Posterior vena cava (tissue), 2 donors: ENCODE measurements at places on chromosomes 7 and 10. TPM values are rescaled to one million over a fixed set of nuclear protein-coding genes. Genes with fewer than 3 reads are reported as not detected.

GRCh38 chr7:151999424-152000090 is 25.9 kb upstream of the GALNT11 start:
- no peak for DNase-seq

GRCh38 chr10:117363028-117363427 is 12.2 kb downstream of the PDZD8 start:
- no peak for DNase-seq

DNA sequence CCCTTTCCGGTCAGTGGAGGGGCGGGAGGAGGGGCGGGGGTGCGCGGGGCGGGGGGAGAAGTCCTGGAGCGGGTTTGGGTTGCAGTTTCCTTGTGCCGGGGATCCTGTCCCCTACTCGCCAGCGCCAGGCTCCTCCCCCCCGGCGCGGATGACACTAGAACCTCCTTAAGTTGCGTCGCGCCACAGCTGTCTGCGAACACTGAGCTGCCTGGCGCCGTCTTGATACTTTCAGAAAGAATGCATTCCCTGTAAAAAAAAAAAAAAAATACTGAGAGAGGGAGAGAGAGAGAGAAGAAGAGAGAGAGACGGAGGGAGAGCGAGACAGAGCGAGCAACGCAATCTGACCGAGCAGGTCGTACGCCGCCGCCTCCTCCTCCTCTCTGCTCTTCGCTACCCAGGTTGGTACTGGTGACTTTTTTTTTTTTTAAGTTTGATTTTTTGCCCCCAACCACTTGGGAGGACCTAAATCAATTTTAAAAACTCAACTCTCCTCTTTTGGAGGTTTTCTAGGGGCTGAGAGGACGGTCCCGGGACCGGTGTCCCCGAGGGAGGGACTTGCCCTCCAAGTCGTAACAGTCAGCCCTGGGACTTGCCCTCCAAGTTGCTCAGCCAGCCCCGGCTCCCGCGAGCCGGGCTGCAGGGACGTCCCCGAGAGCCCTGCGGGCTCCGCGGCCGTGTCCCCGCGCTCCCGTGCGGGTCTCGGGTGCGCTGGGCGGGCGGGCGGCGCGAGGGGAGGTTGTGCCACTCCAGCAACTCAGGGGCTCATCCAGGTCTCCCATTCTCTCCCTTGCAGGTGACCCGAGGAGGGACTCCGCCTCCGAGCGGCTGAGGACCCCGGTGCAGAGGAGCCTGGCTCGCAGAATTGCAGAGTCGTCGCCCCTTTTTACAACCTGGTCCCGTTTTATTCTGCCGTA is at the start of gene GATA3:
TSS of gene GATA3 (plus strand) at position 195 of the 914 bp plus-strand sequence. CDS start 968 bp downstream, outside the sequence.
- peak; percentile 86 for DNase-seq

The ARL5B gene
- total RNA-seq, result 10.4 TPM

GRCh38 chr7:4809091-4809591 is 33.7 kb downstream of the AP5Z1 start:
- no peak for DNase-seq

The PRKG1 gene
- 96.0 TPM for total RNA-seq
